Endodermal cell (in vitro differentiated cells): ENCODE measurements at places on chromosomes 11 and 22.
A peak's percentile ranks its signal among the peaks of the same experiment; 100 is the strongest.

GRCh38 chr11:19342036-19342435, 101.3 kb upstream of the E2F8 start:
- DNase-seq = no peak

DNA sequence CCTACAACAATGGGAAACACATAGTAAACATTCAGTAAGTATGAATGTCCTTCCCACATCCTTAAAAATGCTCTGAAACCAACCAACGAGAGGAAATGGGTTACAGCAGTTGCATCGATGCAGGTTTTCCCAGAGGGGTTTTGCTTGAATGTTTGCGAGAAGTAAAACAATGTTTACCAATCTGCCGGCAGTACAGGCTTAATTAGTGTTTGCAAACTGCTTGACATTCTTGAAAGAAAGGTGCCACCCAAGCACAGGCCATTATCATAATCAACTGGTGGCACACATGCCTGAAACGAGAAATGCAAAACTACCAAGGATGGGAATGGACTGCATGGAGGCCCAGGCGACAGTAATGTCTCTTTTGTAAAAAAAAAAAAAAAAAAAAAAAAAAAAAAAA, 27.1 kb upstream of the OPCML start:
- DNase-seq = no peak

GRCh38 chr11:133228471-133229329, 303.6 kb downstream of the OPCML start:
- peak; percentile 89 for DNase-seq

DNA sequence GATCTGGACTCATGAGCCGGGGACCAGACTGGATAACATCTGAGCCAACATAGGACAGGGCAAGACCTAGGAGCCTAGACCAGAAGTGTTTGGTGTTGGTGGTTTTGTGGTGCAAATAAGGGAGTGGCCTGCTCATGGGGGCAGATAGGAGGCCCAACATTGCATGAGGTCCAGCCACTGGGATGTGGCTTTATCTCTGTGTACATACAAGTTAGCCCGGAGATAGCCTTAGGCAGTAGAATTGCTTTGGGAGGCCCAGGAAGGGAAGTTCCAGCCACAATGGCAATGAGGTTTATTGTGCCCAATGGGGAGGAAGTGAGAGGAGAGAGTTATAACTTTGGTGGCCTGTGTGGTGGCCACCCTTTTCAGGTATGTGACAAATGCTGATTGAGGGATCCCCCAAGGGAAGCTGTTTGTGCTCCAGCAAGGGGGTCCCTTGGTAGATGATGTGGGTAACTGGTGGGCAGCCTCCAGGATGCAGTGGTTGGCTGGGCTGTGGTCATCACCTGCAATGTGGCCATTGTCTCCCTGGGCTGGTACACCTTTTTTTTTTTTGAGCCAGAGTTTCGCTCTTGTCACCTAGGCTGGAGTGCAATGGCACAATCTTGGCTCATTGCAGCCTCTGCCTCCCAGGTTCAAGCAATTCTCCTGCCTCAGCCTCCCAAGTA, 6.4 kb downstream of the LMO2 start:
- DNase-seq = no peak

DNA sequence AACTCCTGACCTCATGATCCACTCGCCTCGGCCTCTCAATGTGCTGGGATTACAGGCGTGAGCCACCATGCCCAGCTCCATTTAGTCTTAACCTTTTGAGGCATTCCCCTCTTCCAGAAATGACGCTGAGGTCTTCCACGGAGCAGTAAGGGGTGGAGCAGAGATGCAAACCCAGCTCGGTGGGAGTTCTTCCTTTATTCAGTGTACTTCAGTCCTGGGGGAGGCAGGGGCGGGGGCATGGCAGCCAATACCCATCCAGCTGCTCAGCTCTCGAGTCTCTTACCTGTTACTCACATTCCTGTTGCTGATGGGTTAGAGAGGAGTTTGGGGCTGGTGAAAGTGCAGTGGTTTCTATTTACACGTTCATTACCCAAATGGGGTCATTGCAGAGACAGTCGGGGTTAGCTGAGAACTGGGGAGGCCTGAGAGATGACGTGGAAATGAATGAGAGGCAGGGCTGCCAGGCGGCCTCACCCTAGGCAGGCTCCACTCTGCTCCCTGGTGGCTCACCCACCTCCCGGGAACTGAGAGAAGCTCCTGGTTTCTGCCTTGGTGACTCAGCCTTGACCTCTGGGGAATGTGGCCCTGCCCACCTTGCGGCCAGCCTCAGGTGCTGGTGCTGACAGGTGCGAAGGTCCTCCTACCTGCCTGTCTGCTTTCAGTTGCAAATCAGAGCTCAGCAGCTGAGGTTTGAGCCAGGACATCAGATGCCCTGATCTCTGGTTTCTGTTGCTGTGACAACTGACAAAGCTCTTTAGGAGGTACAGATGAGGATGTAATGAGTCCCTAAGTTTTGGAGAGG, 13.4 kb upstream of the ST14 start:
- peak; percentile 97 for DNase-seq

DNA sequence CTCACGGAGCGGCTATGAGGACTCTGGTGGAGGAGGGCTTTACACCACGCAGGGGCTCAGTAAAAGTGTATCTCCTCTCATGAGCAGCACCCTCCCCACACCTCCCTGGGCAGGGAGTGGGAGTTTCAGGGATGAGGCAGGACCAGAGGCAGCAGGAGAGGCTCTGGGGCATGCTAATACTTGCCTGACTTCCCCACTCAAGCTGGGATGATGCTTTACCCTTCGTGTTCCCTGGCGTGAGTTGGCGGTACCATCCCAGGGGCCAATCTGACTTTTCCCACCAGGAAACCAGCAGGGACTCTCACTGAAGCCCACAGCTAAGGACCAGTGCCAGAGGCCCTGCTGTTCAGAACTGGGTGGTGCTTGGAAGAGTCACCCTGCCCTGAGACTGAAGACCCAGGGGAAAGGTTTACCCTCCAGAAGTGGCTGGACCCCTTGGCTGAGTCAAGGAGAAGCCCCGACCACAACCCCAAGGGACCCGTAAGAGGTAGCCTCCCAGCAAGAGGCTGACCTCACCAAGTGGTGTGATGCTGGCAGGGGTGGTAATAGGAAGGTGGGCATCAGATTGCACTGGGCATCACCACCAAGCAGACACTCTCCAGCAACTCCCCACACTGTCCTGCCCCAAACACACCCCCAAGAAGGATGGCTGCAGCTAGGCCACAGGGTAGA, 65.6 kb downstream of the THAP12 start:
- no peak for DNase-seq

GRCh38 chr22:47237890-47238480, 475.5 kb downstream of the TBC1D22A start:
- no peak for DNase-seq

GRCh38 chr11:44418456-44418830, 108.5 kb upstream of the ALX4 start:
- DNase-seq = peak; percentile 7

GRCh38 chr11:115636753-115637527, 132.7 kb upstream of the CADM1 start:
- DNase-seq = no peak

- DNase-seq = no peak
Measured at GRCh38 chr22:25765801-25766200, 23.8 kb downstream of the MYO18B start.

GRCh38 chr11:111362887-111363411, 16.1 kb downstream of the POU2AF1 start:
- no peak for DNase-seq

DNA sequence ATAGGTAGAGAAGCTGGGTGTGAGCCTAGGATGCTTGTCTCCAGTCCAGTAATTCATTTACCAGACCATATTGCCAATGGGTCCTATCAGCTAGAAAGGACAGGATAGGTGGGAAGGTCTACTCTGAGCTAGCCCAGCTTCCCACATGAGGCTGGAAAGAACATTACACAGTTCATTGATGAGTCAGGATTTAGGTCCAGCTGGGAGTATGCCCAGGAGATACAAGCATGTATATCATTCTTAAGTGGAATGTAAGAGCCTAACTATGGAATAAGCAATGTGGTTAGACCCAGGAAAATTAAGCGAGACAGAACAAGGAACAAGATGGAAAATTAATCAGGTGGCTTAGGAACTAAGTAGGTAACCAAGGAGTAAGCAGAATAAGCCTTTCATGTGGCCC, 59.0 kb upstream of the TBCEL start:
- no peak for DNase-seq

DNA sequence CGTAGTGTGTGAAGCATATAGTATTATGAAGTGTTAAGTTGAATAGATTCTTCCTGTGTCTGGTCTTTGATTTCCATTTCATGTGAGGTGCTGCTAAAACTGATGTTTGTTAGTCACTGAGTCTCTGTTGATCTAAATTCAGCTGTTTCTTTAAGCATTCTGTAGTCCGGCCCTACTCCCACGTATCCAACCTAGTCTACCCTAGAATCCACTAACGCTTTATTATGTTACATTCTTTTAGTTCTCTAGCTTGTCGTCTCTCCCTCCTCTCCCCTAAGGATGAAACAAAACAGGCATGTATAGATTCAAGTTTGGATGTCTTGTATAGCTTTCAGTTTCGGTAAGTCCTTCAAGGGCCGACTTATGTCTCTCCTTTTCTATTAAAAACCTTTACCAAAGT, 4.1 kb downstream of the WEE1 start:
- no peak for DNase-seq

DNA sequence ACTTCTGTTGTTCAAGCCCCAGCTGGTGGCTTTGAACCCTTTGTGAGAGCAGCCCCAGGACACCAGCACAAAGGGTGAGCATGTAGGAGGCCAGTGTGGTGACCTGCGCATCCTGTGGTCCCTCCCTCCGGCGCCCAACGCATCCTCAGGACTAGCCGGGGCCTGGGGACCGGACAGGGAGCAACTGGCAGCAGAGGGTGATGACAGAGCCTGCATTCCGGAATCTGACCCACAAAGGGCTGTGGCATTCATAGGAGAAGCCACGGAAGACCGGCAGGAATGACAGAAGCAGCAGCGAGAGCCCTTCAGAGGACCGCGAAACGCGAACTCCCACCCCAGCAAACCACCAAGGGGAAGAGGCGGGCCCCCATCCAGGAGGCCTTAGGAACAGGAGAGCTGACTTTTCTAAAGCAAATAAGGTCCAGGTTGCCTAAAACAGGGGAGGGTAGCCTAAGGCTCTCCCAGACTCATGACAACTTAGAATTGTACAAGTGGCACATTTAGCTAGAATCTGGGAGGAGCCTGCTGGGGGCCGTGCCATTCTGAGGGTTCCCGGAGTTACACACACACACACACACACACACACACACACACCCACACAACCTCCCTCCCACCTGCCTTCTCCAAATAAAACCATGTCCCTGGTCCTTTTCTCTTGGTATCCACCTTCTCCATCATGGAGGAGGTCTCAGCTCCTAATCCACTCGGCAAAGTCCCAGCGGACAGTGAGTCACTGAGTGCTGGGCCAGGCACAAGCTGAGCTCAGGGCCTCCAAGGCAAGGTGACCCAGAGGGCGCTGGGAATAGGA, 232.7 kb downstream of the CTTN start:
- DNase-seq = no peak

DNA sequence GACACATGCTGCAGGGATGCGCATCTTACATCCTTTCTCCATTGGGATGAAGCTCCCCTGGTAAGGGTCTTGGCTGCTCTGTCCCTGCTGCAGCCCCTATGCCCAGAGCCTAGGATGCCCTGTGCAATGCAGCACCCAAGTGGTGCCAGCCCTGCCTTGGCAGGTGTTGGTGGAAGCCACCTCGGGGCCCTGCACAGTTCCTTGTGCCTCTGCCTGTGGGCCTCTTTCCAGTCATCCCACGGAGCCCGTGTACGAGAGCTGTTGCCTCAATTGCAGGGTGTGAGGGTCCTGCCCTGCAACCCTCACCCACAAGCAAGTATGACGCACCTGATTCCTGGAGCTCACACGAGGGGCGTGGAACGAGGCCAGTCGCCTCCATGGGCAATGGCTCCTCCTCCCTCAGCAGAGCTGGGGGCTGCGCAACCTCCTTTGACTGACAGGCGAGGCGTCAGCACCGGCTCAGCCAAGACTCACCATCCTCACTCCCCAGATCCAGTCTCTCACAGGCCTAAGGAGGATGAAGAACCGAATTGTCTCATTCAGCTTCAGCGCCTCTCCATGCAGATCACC, 719.6 kb downstream of the BRD1 start:
- peak; percentile 22 for DNase-seq

DNA sequence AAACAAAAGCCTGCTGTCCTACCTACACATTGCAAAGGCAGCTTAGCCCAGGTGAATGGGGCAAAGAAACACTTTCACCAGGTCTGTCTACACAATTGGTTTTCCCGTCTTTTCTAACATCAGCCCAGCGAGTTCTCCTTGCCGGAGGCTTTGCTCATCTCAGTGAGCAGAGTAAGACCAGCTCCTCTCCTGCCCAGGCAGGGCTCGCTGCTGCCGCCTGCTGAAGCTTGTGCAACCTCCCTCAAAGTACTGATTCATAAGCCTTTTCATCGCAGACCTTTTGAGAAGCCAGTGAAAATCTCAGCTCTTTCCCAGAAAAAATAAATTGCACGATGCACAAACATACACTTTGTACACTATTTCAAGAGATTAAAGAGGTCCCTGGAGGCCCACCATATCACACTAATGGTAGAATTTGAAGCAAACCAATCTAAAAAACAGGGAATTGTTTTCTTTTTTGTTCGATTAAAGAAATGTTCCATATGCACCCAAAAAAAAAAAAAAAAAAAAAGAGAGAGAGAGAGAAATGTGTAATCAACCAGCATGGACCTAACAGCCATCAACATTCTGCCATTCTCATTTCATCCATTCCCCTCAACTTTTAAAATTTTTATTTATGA, 328.1 kb upstream of the MPPED2 start:
- peak; percentile 92 for DNase-seq

DNA sequence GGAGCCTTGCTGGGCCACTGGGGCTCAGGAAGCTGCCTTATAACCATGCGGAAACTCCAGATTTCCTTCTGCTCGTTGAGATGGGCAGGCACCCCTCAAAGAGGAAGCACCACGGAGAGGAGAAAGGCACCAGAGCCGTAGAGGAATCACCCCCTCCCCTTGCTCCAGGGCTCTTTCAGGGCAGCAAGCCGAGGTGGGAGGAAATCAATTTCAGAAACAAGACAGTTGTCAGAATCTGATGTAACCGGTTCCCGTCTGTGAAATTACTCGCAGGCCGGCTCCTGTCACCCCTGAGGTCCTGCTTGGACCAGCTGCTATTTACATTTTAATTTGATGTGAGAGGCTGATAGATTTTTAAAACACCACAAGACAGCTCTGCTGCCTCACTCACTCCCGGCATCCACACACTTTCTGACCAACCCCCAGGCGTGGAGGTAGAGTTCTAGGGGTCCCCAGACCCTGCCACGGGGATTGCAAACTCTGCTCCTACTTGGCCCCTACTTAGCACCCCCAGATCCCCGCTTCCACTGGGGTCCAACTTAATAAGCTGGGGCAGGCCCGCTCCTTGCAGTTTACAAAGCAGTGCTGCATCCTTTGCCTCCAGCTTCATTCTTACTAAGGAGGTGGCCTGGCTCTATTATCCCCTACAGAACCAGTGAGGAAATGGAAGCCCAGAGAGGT, 162.5 kb downstream of the CEP164 start:
- DNase-seq = no peak
